Stimulated activated CD8-positive, alpha-beta memory T cell treated with anti-CD3 and anti-CD28 coated beads, Interleukin-15, amount 100 ng/mL, for 4 hours (primary cell): ENCODE measurements at places on chromosomes 6 and 20.
A peak's percentile ranks its signal among the peaks of the same experiment; 100 is the strongest.

DNA sequence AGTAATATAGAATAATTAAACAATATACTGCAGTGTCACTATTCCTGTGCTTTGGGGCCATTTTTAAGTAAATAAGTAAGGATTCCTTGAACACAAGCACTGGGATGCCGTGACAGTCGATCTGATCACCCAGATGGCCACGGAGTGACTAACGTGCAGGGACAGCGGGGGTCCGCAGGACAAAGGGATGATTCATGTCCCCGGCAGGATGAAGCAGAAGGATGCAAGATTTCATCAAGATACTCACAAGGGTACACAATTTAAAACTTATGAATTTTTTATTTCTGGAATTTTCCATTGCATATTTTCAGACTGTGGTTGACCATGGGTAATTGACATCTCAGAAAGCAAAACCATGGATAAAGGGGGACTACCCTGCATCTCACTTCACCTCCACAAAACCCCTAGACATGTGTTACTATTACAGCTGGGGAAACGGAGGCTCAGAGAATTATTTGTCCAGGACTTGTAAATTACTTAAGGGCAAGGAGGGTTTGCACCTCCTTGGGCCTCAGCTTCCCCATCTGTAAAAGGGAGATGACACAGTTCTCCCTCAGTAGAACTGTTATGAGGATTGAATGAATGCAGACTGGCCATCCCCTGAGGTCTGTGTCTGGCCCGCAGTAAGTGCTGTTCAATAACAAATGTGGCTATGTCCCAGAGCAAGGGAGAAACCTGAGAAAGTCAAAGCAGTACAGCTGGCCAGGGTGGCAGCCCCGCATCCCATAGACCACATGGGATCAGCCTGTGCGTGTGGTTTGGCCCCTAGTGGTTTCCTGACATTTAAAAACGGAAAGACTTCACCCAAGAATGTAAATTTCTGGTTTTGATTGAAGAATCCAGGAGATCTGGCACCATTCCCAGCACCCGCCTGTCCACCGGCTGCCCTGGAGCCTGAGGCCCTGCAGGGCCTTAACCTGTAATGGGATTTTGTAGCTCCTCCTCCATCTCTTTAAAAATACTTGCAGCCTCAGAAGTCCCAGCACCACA, 235.5 kb downstream of the BMP7 start:
- DNase-seq, result no peak

- no peak for DNase-seq
Measured at GRCh38 chr6:118485601-118486550, 62.2 kb upstream of the PLN start.

GRCh38 chr6:75855052-75855451, 106.0 kb downstream of the MYO6 start:
- no peak for DNase-seq

DNA sequence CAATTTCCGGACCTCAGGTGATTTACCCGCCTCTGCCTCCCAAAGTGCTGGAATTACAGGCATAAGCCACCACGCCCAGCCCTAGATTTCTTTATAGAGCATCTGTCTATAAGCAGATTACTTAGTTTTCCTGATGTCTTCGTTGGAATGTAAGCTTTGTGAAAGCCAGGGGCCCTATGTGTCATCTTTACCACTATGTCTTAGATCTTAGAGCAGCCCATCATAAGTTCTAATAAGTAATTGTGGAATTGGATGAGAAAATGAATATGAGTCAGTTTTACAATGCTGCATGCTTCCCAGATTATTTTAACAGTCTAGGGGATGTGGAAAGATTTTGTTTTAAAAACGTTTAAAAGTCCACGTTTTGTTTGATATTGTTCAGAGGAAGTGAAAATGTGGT, 9.1 kb upstream of the ZBTB2 start:
- DNase-seq, result no peak

- no peak for DNase-seq
Measured at GRCh38 chr6:157879873-157880254, 56.8 kb downstream of the SNX9 start.

DNA sequence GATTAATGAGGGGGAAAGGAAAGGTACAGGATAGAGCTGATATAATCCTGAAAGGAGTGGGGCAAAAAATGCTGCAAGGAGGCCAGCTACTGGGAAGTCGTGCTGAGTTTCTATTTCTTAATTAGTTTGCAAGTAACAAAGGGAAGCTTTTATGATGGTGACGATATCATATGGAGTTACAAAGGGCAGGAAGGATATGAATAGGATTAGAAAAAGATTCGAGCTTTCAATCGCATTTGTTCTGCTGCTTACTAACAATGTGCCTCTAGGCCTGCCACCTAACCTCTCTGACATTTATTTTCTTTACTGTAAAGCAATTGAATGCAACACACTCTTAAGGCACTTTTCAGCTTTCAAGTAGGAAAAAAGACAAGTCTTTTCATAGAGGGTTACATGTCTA, 219.2 kb downstream of the CLVS2 start:
- DNase-seq, result no peak

DNA sequence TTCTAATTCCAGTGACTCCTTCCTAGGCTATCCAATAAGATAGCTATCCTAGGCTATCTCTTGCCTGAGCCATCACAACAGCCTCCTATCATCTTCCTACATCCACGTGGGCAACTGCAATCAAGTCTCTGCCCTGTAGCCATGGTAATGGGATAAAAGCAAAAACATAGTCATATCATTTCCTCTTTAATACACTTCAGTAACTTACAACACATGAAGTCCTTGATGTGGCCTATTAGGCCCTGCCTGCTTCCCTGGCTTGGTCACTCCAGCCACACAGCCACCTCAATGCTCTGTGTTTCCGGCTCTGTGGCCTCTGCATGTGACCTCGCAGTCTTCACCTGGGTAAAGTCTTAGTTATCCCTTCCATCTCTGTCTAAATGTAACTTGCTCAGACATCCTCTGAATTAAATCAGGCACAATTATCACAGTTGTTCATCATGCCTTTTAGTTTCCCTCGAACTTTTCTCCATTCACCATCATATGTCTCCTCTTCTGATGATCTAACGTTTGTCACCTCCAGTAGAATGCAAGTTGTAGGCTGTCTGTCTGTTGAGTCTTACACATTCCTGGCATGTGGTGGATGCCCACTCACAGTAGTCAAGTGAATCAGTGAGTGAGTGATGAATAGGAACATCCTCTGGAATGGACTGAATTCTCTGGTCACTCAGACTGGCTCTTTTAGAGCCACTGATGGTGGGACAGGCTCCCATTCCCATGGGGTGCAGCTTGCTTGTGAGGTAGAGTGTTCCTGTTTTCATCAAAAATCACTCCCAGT, 229.4 kb downstream of the TBC1D7 start:
- no peak for DNase-seq

- DNase-seq, result peak; percentile 27
Measured at GRCh38 chr6:135880066-135880972, 28.8 kb downstream of the PDE7B start.

GRCh38 chr6:2935566-2936291, 32.6 kb upstream of the SERPINB9 start:
- DNase-seq, result no peak

GRCh38 chr6:18388942-18389341, 1.8 kb downstream of the RNF144B start:
- no peak for DNase-seq

DNA sequence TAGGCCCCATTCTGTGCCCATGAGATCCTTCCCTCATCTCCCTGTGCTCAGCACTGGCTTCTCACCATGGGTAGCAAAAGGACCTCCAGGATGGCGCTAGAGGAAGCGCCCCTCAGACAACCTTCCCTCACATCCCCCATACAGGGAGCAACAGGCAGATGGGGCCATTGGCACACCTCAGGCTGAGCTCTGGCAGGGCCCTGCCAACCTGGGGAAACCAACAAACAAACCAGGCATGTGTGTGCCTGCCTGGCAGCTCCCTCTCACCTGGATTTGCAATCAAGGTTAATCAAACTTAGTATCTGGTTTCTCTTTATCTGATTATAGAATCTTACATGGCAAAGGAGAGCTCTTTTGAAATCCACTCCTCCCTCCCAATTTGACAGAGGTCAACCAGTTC, 134.9 kb downstream of the SLC23A2 start:
- DNase-seq, result no peak

GRCh38 chr6:128491610-128492206, 28.7 kb downstream of the PTPRK start:
- no peak for DNase-seq

DNA sequence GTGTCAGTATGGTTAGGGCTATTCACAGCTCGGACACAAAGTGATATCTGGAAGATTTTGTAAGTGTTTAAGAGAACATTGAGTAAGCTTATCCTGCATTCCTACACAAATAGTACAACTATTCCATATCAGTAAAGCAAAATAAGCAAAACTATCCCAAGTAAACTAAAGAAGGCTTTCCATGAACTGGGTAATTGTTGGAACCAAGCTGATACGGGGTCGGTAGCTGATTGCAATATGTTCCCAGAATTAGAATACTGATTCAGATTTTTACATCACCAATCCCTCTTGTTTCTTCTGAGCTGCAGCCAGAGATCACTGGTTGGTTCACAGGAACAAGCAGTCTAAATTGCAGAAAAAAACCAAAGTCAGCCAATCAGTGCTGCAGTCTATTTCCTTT, 54.1 kb downstream of the CDS2 start:
- DNase-seq, result no peak

DNA sequence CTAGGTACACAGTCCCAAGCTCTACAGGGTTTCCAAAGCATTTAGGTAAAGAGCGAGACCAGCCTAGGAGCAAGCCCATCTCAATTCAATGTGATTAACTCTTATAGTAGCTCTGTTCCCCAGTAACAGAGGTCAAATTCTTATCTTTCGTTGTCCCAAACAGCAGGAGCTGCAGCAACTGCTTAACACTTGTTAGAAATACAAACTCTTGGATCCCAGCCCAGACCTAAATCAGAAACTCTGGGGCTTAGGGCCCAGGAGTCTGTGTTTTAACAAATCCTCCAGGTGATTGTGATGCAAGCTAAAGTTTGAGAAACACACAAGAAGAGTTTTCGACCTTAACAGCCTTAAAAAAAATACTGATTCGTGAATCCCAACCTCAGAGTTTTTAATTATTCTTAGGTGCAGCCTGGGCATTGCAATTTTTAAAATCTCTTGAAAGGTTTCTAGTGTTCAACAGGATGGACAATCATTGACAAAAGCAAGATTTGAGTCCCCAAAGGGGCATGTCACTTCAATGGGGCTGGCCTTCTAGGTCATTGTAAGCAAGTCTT, 127.4 kb upstream of the HCRTR2 start:
- no peak for DNase-seq

DNA sequence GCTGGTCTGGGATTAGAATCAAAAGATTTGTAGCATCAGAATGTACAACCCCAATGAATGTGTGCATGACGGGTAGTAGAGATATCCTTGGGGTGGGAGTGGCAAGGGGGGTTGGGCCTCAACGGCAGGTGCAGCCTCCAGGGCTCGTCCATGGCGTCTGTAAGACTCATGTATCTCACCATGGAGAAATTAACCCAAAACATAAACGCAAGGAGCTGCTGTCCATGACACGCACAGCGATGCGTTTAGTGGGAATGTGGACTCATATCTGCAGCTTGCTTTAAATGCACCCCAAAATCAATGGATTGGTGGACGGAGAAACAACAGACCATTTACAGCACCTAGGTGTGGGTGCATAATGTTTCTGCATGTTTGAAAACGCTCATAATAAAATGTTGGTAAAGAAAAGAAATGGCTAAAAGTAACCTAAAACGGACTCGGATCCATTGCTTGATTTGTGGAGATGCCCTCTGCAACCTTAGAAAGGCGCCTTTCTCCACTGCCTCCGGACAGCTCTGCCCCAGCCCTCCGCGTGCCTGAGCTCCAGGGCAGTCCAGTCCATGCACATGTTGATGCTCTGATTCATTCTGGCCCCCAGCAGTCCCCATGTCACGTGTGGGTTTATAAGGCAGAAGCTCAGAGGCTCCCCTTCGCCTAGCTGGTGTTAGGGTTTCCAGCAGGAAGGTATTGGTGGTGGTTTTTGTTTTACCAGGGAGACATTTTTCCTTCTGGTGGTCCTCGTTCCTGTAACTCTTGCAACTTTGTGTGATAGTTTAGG, 24.5 kb downstream of the PYGB start:
- no peak for DNase-seq

DNA sequence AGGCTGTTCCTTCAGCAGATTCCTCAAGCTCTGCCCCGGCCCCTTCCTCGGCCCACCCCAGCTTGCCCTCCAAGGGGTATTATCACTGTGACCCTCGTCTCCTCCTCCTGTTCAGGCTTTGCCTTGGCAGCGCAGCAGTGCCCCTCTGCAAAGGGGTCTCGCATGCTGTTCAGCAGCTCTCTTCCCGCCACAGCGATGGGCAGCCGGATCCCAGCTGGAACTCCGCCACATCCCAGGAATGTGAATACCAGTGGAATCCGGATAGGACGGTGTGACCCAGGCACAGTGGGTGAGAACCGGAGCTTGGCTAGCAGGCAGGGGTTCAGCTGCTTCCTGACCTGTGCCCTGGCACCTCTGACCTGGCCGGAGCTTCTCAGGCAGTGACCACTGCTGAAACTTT, 52.9 kb downstream of the RNASET2 start:
- DNase-seq, result no peak

GRCh38 chr20:51620432-51620831, 77.9 kb upstream of the NFATC2 start:
- DNase-seq, result no peak

DNA sequence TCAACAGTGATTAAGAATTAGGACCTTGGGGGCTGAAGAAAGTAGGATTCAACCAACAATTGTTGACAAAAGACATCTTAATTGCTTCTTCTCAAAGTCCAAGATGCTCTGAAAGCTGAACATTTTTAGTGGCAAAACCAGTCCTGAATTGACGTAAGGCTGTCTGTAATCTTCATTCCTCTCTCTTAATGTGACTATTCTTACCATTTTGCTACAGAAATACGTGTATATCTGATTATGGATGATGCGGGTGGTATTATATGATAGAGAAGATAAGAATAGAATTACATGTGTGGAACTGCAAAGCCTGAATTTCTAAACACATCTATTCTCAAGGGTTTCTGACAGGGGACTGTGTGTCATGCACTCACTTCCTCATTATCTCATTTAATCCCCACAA, 130.3 kb upstream of the SASH1 start:
- DNase-seq, result no peak

GRCh38 chr6:44286285-44286565, 16.0 kb downstream of the TMEM151B start:
- DNase-seq, result no peak

- no peak for DNase-seq
Measured at GRCh38 chr6:3829285-3829684, 19.9 kb upstream of the FAM50B start.

GRCh38 chr20:49672096-49672664, 41.5 kb downstream of the B4GALT5 start:
- no peak for DNase-seq
